Activated naive CD4-positive, alpha-beta T cell treated with anti-CD3 and anti-CD28 coated beads, Interleukin-2, amount 50 U/mL, for 16 hours (primary cell): ENCODE measurements at places on chromosomes 2 and 18.

GRCh38 chr2:235552671-235553070 lies 58.8 kb downstream of the AGAP1 start:
- no peak for DNase-seq

- DNase-seq: no peak
These were observed 58.2 kb downstream of the QPCT start for GRCh38 chr2:37402636-37403035.

DNA sequence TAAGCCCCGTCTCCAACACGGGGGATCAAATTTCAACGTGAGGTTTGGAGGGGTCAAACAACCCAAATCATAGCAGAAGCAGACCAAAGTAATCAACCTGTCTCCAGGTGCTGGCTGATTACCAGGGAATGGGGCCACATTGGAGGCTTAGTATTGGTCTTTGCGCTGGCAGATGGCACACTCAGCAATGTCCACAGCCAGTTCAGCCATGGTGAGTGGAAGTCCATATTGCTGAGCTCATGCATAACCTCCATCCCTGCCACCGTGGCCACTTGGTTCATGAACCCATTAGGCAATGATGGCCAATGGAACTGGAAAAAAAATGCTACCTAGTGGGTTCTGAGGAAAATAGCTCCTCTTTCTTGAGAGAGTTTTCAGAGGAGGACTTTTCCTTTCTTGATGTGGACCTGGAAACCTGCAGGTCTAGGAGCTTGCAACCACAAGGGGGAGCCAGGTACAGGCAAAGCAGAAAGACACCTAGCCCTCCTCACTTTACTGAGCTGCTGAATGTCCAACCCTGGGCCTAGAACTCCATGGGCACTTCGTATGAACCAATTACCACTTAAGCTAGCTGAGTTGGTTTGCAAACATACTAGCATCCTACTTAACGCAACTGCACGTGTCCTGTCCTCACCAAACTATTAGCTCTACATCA lies 128.0 kb upstream of the GYPC start:
- peak; percentile 71 for DNase-seq

DNA sequence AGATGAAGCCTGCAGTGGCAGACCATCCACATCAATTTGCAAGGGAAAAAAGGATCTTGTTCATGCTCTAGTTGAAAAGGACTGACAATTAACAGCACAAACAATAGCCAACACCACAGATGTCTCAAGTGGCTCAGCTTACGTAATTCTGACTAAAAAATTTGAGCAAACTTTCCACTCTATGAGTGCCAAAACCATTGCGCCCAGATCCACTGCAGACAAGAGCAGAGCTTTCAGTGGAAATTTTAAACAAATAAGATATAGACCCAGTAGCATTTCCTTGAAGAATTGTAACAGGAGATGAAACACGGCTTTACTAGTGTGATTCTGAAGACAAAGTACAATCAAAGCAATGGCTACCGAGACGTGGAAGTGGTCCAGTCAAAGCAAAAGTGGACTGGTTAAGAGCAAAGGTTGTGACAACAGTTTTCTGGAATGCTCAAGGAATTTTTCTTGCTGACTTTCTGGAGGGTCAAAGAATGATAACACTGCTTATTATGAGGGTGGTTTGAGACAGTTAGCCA lies 12.0 kb upstream of the ZNF396 start:
- no peak for DNase-seq

DNA sequence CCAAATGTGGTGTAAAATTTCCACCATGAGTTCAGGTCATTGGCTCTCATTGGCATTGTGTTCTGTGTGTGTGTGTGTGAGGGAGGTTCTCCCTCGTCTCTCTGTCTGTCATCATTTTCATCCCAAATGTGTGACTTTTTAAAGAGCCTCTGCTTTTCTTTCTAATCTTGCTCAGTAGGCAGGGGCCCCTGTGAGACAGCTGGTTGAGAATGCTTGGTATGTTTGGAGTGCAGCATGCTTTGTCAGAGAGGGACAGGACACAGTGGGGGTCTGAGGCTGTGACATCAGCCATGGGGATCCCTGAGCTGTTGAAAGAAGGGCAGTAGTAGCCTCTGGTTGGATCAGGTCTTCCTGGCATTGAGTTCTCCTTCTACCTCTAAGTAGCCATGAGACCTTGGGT lies 10.6 kb downstream of the PTPRM start:
- no peak for DNase-seq

DNA sequence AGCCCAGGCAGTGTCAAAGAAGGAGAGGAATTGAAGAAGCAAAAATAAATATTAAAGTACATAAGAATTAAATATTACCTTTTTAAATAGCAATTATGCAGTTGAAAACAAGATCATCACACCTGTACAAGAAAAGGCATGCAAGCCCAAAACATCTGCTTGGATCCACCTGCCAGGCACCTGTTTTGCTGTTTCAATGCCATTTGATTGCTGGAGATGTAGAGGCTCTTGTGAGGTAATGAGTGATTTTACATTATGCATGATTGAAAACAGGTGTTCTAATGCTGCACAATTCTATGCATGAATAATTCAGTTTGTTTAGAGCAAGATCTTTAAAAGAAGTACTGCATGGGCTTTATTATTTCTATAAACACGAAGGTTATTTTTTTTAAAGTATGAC lies 700.6 kb upstream of the ZEB2 start:
- DNase-seq: no peak

GRCh38 chr2:229810786-229811185 lies 96.4 kb upstream of the DNER start:
- no peak for DNase-seq

DNA sequence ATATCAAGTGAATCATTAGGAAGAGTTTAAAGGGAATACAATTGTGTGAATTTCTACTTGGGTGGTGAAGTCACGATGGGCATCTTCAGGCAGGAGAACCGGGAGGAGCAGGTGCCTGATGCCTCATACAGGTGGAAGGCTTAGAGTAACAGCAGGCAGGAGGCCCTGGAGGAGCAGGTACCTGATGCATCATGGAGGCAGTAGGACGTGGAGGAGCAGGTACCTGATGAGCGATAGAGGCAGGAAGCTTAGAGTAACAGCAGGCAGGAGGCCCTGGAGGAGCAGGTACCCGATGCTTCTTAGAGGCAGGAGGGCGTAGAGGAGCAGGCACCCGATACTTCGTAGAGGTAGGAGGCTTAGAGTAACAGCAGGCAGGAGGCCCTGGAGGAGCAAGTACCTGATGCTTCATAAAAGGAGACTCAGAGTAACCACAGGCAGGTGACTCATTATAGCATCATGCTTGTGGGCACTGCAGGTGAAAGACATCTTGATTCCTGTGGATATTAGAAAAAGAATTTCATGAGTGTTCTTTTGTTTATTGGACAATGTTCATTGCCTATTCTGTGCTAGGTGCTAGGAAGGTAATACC lies 133.9 kb downstream of the ATP9B start:
- peak; percentile 29 for DNase-seq

- no peak for DNase-seq
These were observed 252.8 kb upstream of the APCDD1 start for GRCh38 chr18:10201659-10202058.

DNA sequence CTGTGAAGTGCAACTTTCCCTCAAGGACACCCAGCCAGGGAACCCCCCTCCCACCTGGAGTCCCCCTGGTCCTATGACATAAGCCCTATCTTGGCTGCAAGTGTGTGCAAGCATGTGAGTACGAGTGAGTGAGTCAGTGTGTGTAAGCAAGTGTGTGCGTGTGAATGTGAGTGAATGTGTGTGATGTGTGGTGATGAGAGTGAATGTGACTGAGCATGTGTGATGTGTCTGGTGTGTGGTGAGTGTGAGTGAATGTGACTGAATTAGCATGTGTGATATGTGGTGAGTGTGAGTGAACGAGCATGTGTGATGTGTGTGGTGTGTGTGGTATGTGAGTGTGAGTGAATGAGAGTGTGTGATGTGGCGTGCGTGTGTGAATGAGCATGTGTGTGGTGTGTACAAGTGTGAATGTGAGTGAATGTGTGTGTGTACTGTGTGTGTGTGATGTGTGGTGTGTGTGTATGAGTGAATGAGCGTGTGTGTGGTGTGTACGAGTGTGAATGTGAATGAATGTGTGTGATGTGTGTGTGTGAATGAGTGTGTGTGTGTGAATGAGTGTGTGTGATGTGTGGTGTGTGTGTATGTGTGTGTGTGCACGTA lies 68.8 kb upstream of the SMAD7 start:
- DNase-seq: no peak

DNA sequence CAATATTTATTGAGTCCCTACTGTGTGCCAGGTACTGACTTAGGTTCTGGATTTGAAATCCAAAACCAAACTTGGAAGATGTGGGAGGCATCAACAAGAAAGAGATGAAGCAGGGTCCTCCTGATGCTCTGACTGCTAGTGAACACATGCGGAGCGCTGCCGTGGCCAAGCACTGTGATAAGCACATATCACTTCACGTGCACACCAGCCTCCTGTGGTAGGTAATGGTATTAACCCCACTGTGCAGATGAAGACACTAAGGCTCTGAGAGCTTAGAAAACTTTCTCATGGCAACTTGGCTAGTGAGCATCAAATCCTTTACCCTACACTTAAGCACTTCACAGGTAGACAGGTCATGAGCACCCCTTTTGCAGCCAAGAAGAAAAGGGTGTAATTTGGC lies 216.1 kb downstream of the HAUS1 start:
- DNase-seq: no peak

GRCh38 chr2:101597347-101597944 lies 100.1 kb upstream of the MAP4K4 start:
- no peak for DNase-seq

GRCh38 chr2:74498500-74499266 lies 720 bp downstream of the LBX2 start:
- no peak for DNase-seq

DNA sequence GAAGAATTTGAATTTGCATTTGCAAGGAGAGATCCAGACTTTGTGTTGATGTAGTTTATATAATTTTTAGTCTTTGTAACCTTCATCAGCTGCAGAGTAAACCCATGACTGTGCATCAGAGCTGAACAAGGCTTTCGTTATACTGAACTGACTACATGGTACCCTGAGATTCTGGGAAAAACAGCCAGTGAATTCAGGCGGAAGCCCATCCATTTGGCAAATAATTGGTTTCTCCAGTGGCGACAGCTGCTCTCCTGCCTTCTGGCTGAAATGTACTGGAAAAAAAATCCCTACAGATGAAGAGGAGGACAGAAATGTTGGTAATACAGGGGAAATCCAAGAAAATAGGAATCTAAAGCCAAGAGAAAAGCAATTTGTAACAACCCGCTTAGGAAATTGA lies 657.5 kb upstream of the CDH7 start:
- DNase-seq: no peak

DNA sequence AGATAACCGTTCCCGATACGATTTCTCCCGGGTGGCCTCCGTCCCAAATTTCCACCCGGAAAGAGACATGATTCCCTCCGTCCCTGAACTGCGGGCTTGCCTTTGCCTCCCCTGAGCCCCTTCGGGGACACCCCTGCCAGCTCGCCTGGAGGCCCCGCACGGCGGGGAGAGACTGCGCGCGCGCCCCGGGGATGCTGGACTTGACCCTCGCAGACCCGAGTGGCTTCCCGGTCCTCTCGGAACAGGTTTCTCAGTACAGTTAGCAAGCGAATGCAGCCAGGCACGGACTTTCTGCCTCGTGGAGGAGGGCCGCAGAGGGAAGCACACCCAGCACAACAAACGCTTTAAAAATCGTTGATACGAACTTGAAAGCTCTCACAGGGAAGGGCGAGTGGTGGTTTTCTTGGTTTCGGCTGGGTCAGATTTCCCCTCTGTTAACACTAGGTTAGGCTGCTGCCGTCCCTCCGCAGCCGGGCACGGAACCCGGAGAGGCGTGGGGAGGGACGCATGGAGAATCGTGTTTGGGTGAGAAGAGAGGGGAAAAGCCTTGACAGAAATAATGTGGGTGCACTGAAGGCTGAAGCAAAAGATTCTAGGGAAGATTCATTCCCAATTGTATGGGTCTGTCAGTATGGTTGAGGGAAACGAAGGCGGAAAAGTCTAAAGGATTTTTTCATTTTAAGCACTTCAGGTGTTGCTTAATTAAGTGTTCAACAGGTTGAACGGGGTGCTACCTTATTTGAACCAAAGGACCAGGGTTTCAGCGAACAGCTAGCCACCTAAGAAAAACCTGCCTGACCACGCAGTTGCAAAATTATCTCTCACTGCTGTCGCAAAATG lies 916 bp downstream of the TNFRSF11A start:
- DNase-seq: peak; percentile 27

- no peak for DNase-seq
These were observed 162.1 kb downstream of the SH3RF3 start for GRCh38 chr2:109290887-109291643.

GRCh38 chr2:185338104-185338503 lies 400.5 kb upstream of the FSIP2 start:
- no peak for DNase-seq

GRCh38 chr2:13558368-13558767 lies 841.6 kb downstream of the TRIB2 start:
- DNase-seq: no peak

- DNase-seq: no peak
These were observed 145.5 kb upstream of the ITGA6 start for GRCh38 chr2:172281648-172282570.

DNA sequence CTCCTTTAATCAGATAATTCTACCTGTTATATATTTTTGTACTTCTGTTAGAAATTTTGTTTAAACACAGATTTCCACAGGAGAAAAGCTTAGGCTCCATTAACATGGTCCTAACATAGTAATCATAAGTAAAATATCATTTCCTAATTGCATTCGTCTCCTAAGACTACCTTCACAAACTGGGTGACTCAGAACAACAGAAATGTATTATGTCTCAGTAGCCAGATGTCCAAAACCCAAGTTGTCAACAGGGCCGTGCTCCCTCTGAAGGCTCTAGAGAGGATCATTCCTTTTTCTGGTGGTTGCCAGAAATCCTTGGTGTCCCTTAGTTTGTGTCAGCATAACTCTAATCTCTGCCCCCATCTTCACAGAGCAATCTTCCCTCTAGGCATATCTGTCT lies 5.4 kb downstream of the FBXO15 start:
- DNase-seq: no peak

GRCh38 chr2:109582928-109583895 lies 30.6 kb downstream of the SEPTIN10 start:
- no peak for DNase-seq

GRCh38 chr2:141021611-141022010 lies 1109.2 kb downstream of the LRP1B start:
- no peak for DNase-seq

GRCh38 chr2:30038419-30038818 lies 108.4 kb upstream of the YPEL5 start:
- DNase-seq: no peak

- DNase-seq: no peak
These were observed 227.6 kb downstream of the SATB2 start for GRCh38 chr2:199230091-199230490.

- DNase-seq: no peak
These were observed 510.2 kb upstream of the GYPC start for GRCh38 chr2:126145752-126146151.

- DNase-seq: no peak
These were observed 265.1 kb downstream of the RIT2 start for GRCh38 chr18:42850174-42851083.
